ENCODE measurements at places on chromosomes 13 and 19. TPM values are rescaled to one million over a fixed set of nuclear protein-coding genes. Genes with fewer than 3 reads are reported as not detected.

DNA sequence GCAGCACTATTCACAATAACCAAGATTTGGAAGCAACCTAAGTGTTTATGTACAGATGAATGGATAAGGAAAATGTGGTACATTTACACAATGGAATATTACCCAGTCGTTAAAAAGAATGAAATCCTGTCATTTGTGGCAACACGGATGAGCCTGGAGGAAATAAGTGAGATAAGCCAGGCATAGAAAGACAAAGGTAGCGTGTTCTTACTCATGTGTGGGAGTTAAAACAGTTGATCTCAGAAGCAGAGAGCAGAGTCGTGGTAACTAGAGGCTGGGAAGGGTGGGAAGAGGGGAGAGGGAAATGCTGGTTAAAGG is 29.5 kb downstream of the LILRB4 start:
- H3K36me3 ChIP-seq = no peaks in the 10 kb centered on the region
- H3K27ac ChIP-seq = no peak overlapping the region
- no peak for DNase-seq
- no peak overlapping the region for H3K4me3 ChIP-seq
- no peaks in the 10 kb centered on the region for H3K4me1 ChIP-seq

LYPD5 gene
- total RNA-seq = 3.7 TPM

FARSA gene
- total RNA-seq = 44.2 TPM

DNA sequence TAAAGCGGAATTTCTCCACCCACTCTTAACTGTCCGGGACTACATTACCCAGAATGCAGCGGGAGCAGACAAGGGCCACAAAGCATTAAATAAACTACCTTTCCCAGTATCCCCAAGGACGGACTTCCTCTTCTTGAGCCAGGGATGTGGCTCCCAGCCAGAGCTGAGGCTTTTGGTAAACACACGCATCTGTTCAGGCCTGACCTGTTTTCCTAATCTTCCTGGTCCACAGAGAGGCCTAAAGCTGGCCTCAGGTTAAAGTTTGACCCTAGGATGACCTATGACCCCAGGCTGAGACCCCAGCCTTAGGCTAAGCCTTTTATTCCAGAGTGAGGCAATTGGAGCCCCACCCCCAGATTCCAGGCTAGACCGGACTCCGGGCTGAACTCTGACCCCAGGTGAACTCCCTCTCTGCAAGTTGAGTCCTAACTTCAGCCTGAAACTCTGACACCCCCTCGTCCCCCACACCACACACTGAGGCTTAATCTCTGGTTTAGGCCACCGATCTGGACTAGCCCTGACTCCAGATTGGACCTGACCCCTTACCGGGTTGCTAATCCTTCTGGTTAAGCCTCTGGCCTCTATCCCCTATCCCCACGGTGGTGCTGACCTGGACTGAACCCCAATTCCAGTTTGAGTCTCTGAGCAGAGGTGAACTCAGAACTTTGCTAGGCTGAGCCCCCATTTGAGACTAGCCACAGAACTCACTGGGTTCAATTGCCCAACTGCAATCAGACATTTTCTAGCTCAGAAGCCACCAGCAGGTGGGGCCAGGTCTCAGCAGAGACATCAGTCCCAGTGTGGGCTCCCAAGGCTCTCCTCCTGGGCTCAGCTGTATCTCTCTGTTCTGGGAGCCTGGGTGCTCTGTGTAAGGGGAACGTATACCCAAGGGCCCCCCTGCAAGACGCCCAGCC is 750 bp upstream of the GPR108 start:
- peaks cover 49% of the 10 kb centered on the region for H3K4me1 ChIP-seq
- DNase-seq = no peak
- peaks cover 9% of the 10 kb centered on the region for H3K36me3 ChIP-seq
- peak overlapping the region; percentile 96 for H3K27ac ChIP-seq

DNA sequence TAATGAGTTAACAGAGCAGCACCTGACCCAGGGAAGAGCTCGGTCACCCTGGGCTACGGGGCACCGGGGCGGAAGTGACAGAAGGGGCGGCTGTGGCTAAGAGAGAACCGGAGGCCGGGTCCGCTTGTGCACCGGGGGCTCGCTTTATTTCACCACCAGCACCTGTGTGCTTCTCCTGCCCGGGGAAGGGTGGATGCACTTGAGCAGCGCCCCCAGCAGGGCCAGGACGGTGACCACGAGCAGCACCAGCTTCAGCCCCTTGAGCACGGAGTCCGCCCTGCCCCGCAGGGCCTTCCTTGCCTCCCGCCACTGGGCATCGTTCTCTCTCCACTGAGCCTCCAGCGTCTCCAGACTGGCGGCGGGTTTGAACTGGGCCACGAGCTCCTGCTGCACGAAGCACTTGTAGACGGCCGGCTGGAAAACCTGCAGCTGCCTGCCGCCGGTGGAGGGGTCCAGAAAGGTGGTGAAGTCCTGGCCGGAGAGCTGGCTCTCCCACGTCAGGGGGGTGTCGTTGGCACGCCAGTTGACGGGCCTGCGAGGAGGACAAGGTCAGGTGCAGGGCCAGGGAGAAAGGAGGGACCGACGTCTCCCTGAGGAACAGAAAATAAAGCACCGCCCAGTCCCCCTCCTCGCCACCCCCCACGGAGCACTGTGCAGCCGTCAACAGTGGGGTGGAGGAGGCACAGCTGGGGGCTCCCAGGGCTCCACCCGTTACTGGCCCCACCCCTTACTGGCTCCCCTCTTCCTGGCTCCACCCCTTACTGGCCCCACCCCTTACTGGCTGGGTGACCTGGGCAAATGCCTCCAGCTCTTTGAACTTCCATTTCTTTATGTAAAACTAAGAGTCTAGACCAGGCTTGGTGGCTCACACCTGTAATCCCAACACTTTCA is 3.6 kb downstream of the FAM187B start:
- no peaks in the 10 kb centered on the region for H3K36me3 ChIP-seq
- H3K27me3 ChIP-seq = no peaks in the 10 kb centered on the region
- no peak overlapping the region for H3K27ac ChIP-seq
- H3K4me1 ChIP-seq = peaks cover 13% of the 10 kb centered on the region
- DNase-seq = peak; percentile 95
- H3K4me3 ChIP-seq = no peak overlapping the region
